RPMI8226 (cell line): ENCODE measurements at places on chromosomes 7 and 10.

DNA sequence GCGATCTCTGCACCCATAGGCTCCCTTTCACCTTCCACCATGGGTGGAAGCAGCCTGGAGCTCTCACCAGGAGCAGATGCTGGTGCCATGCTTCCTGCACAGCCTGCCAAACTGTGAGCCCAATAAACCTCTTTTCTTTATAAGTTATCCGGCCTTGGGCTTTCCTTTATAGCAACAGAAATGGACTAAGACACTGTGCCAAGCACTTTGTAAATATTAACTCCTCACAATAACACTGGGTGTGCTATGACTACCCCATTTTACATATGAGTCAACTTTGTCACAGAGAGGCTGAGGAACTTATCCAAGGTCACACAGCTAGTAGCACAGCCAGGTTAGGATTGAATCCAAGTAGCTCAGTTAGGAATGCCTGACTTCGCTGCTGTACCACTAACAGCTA is 79.7 kb upstream of the KCNMA1 start:
- no peak for DNase-seq

GRCh38 chr10:74957285-74957961 is 131.0 kb downstream of the KAT6B start:
- no peak for DNase-seq

GRCh38 chr7:75704928-75705327 is 33.8 kb downstream of the HIP1 start:
- DNase-seq, result no peak

DNA sequence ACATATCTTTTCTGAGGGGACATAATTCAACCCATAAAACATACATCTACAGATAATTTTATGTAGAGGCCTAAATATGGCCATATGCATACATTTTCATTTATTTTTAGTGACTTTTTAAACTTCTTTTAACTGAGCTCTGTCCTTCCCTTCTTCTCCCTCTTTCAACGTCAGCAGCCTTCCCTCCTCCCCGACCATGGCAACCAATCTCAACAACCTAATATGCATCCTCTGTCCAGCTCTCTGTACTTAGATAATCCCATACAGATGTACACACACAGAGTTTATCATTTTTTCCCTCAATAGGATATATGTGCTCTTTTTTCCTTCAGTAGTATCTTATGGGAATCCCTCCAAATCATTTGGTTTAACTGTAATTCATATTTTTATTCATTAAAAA is 94.3 kb downstream of the CCDC71L start:
- DNase-seq, result no peak

GRCh38 chr10:110708776-110709443 is 64.8 kb downstream of the RBM20 start:
- DNase-seq, result no peak

DNA sequence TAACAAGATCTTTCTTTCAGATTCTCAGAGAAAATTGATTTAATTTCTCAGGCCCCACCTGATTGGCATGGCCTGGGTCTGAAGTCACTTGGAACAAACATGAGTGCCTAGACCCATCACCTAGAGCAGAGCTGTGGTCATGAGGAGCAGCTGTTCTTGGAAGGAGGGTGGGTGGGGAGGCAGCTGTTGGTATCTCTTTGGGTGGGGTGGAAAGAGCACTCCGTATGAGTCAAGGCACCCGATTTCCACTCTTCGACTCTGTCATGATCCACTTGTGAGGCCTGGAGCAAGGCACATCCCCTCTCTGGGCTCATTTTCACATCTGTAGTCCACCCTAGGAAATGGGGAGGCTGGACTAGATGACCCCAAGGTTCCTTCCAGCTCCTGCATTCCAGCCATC is 156.7 kb downstream of the C10orf105 start:
- DNase-seq, result no peak

DNA sequence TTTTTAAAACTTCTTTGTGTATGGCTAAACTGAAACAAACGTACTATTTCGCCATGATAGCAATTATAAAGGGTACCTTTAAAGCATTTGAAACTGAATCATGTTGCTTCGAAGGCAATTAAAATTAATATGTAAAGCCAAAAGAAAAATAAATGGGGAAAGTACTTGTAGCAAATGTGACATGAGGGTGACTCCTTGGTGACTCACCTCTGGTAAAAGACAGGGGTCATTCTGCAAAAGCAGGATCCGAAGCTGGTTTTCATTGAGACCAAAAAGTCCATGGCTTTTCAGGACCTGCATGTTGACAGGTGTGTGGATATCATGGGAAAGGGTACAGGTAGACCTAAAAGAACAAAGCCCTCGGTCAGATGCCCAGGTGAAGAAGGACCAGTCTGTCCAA is 1.5 kb downstream of the ZC3HAV1L start:
- no peak for DNase-seq

DNA sequence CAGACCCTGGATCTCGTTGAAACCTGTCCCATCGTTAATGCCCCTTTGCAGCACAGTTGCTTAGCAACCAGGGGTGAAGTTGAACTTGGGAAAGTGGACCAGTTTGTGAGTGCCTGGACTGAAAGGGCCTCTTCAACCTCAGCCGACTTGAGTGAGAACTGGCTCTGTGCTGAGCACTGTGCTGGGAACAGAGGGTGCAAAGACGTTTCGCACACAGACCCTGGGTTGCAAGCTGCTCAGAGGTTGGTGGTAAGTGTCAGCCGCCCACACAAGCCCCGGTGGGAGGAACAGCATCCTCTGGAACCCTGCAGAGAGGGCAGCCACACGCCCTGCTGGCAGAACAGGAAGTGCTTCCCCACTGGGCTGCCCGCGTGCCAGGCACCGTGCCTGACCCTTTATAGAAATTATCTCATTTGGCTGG is 89.2 kb downstream of the CARD11 start:
- no peak for DNase-seq

GRCh38 chr10:31395695-31396094 is 76.7 kb downstream of the ZEB1 start:
- DNase-seq, result no peak

- no peak for DNase-seq
Observed at GRCh38 chr7:107233174-107233573, 64.4 kb downstream of the HBP1 start.

DNA sequence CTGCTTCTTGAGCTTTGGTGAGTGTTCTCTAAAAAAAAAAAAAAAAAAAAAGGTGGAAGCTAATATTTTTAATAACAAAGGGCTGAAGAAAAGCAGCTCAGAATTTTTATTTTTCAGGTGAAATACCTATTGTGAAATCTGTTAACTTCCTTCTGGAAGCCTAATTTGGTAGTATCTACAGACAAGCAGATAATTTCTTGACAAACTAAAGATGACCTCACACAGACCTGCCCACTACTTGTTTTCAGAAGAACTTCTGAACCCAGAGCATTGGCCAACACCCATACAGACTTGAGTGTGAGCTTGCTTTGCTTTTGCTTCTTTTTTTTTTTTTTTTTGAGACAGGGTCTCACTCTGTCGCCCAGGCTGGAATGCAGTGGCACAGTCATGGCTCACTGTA is 31.2 kb downstream of the LRRC4 start:
- DNase-seq, result no peak

DNA sequence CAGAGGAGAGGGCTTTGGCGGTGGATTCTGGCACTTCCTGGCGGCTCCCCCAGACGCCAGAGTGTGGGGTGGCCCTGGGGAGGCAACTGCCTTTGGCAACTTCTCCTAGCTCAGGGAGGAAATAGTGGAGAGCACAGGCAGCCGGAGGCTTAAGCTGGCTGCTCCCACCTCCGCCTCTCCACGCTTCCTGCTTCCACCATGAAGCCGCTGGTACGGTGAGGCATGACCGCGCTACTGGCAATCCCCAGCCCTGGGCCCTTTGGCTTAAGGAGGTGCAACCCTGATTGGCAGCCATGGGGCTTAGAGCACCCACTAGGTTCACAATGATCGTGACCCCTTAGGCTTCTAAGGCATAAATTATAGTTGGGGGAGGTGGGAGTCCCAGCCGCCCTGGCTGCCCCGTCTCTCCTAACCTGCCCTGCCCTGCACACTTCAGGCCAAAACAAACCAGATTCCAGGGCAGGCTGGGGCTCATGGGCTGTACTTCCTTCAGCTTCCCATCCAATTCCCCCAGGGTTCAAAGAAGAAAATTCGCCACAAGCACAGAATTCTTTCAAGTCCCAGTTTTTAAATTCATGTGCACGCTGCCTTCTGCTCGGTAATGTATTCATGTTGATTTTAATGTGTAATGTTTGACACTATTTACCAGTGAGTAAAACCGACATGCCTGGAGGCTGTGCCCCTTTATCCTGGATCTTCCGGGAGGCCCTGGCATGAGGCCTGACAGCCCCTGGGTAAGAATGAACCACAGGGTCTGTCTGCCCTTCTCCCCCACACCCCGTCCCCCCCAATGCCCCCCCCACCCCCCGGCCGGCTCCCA is 90.7 kb upstream of the LRRC4 start:
- no peak for DNase-seq

DNA sequence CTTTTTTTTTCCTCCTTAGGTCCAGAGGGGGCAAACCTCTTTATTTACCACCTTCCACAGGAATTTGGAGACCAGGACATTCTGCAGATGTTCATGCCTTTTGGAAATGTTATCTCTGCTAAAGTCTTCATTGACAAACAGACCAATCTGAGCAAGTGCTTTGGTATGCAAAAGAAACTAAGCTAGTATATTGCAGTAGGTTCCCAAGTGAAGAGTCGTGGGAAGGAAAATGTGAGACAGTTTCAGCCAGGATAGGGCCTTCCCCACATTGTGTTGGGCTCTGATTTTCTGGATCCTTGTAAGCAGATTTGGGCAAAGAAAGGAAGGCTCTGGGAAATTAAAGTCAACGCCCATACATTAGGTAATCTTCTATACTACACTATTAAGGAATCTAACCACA is 285.6 kb downstream of the USP6NL start:
- no peak for DNase-seq

- peak; percentile 49 for DNase-seq
Observed at GRCh38 chr7:42338231-42338915, 101.4 kb upstream of the GLI3 start.

GRCh38 chr7:139495580-139496125 is 12.2 kb upstream of the KLRG2 start:
- no peak for DNase-seq

DNA sequence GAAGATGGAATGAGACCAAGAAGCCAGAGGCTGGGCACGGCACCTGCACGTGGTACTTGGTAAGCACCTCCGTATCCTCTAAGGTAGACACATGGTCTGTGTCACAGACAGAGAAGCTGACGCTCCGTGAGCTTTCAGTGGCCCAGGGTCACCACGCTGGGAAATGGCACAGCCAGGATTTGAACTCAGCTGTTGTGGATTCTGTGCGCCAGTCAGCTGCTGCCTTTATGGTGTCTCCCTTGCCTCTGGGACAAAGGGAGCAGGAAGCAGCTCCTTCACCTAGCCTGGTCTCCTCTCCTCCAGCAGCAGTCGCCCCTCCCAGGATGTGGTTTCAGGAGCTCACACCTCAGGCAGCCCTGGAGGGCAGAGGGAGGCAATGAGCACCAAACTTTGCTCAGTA is 110.8 kb downstream of the ARHGAP22 start:
- DNase-seq, result peak; percentile 57

DNA sequence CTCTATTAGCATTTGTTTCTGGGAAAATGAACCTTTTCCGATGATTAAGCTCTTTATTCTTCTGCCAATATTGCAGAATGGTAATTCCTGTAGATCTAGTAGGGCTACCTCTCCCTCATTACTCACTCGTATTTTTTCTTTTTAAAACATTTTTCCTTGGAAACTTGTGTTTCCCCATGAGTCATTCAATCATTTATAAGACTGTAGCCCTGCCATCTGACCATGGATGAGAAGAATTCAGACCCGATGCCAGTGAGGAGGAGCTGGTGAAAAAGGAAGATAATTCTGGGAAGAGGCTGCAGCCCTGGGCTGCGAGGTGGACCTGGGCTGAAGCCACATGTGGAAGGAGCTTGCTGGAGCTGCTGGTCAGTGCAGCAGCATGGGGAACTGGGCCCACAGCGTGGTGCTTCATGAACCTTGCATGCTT is 242.8 kb downstream of the KLF6 start:
- no peak for DNase-seq
